ENCODE measurements at places on chromosomes 1 and 21.

DNA sequence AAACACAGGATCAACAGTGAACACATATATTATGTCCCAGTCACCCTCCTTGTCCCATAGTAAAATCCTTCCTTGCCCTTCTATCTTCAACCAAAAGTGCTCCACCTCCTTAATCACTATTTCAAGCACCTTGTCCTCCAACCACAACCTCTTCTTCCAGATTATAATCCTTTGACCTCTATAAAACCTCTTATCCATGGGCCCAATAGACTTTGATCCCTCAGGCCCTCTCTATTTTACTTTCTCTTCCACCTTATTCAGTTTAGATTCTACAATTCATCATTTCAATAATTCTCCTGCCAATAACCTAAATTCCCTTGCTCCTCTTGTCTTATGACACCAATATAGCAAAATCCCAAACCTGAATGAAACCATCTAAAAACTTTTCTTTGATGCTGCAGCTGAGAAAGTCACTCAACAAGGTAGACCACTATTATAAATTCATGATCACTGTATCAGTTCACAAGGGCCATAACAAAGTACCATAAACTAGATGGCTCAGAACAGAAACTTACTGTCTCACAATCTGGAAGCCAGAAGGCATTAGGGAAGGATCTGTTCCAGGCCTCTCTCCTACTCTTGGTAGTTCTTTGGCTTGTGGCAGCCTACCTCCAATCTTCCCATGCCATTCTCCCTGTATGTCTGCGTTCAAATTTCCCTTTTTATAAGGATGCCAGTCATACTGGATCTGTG, 24.8 kb downstream of the EPS15 start:
- no peak for DNase-seq

DNA sequence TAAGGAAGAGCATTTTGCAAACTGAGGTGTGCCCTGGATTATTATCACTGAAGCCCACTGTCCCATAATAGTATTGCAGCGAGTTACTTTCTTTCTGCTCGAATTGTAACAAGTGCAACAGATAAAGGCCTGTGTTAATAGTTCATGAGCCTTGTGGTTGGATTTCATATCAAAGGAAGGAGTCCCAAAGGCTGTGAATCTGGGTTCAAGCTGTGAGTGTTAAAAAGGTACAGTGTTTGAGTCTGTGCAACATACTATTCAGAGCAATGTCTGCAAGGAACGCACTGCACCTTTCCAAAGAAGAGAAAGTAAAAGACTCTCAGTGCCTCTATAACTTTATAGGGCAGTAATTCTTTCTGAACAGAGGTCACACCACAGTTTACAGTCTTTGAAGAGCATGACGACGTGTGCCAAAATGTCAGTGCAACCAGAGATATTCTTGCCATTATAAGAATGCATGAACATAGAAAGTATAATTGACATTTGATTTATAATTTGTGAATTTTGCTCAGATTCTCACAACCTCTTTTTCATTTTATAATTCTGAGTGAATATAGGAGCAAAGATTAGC, 79.1 kb downstream of the CDC7 start:
- no peak for DNase-seq

GRCh38 chr1:37021502-37021901, 12.8 kb downstream of the GRIK3 start:
- DNase-seq: no peak

- DNase-seq: no peak
Measured at GRCh38 chr1:115134850-115135480, 45.7 kb upstream of the TSPAN2 start.

DNA sequence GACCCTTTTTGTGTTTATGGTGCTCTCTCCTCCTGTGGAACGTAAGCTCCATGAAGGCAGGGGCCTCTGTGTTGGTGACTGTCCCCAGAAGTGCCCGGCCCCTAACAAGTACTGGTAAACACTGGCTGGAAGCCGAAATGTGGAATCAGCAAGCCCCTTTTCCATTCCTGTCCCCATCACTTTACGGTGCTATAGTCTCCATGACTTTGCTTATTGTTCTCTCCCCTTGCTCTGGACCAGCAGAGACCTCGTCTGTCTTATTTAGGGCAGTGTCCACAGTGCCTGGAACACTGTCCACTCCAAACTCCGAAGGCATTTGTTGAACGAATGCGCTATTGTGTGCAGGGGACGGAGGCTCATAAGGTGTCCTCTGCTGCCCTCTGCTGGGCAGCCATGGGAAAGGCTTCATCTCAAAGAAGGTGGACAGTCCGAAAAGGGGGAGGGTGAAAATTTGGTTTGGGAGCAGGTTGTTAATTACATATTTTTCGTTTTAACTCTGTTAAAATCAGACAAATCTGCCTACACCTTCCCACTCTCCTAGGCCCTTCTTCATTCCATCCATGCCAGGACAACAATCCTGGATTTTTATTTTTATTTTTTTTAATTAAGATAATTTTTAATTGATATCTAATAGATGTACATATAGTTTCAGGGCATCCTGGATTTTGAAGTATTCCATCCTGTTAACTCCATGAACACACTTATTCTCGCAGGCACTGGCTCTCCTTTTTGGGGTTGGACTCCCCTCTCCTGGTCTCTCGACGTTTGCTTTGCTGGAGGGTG, 115.6 kb downstream of the PGBD5 start:
- DNase-seq: peak; percentile 41

DNA sequence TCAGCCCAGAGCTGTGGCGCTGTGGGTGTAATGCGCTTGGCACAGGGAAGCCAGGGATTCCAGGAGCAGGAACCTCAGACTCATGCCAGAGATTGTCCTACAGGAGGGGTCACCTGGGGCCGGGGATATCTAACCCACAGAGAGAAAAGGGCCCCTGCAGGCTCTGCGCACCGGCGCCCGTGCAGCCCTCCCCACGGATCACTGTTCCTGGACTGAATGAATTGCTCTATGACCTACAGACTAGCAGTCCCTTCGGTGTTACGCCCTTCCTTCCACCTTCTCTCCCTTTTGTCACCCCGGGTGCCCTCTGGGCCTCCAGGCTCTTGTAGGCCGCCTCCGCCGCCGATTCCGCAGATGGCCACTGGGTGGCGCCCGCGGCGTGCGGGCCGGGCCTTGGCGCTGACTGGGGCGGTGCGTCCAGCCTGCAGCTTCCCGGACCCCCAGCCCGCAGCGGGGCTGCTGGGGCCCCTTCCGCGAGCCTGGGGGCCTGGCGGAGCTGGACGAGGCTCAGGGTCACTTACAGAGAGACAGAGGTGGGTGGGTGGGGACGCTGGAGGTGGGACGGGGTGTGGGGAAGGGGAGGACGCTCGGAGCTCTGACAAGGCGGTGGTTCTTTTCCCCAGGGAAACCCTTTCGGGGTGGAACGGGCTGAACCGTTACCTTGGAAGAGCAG, 101.3 kb downstream of the IER5 start:
- peak; percentile 62 for DNase-seq

- DNase-seq: no peak
Measured at GRCh38 chr1:245807306-245807705, 652.5 kb downstream of the KIF26B start.

DNA sequence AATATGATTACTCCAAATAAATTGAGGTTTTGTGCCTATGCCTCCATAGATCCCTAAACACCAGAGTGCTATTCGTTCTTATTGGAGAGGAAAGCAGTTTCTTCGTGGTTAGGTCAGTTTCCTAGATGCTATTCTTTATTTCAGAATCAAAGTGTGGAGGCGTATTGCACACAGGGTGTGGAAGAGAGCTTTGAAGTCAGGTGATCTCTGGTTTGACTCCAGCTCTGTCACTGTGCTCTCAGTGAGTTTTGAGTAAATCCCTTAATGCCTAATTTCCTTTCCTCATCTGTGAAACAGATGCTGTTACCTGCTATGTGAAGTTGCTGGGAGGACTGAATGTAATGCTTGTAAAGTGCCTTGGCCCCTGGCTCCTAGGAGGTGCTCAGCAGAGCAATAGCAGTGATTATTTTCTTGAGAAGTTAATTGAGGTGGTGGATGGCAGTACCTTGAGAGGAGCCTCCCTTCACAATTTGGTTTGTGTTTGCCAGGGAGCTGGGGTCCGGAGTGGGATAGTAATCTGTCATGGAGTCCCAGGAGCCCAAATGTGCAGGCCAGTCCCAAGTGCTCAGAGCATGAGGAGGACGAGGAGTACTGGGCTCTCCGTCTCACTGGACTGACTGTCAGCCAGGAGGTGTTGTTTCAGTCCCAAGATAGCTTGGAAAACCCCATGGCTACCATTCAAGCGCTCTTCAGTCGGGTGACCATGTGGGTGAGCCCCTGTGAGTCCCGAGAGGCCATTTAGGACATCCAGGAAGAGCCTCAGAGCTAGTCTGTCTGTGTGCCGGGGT, 14.9 kb downstream of the NTPCR start:
- no peak for DNase-seq

DNA sequence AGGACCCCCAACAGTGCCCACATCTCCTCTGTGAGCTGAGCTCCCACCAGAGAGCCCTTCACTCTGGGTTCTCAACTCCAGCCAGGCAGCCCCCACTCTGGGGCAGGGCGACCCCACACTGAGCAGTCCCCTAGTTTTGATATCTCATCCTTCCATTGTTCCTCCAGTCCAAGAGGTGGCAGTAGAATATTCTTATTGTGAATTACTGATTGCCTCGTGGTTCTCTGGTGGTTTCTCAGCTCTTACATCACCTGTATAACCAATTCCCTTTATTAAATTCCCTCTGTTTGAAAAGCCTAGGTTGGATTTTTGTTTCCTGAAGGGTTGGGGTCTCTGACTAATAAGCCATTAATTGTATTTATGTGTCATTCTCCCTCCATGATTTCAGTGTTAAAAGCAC, 407.5 kb downstream of the SETD4 start:
- no peak for DNase-seq

GRCh38 chr1:3584915-3585314, 26.4 kb downstream of the MEGF6 start:
- no peak for DNase-seq

GRCh38 chr1:109091078-109091838, 694 bp downstream of the TMEM167B start:
- DNase-seq: no peak

- no peak for DNase-seq
Measured at GRCh38 chr21:41831453-41831831, 47.7 kb downstream of the PRDM15 start.

- peak; percentile 11 for DNase-seq
Measured at GRCh38 chr1:108560189-108560873, 431 bp downstream of the EEIG2 start.

- no peak for DNase-seq
Measured at GRCh38 chr1:246267896-246268295, 239.2 kb downstream of the SMYD3 start.

- DNase-seq: no peak
Measured at GRCh38 chr1:70364439-70364838, 9.9 kb upstream of the ANKRD13C start.

- DNase-seq: no peak
Measured at GRCh38 chr1:32406629-32407111, 12.4 kb upstream of the BSDC1 start.

DNA sequence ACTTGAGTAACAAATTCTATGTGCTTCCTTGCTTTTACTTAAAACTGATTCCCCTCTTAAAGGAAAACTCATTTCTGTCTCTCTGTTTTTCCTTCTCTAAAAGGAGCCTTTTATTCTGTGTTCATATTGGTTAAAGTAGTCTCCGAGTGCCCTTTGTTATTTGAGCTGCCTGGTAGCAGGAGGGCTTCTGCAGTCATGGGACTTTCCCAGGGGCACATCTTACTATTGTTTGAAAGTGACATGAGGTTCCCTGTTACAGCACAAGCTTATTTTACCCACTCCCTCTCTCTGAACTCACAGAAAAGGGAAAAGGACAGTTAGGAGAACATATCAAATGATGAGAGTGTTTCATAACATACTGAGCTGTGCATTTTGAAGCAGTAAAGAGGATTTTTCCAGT, 58.1 kb upstream of the ANGPTL1 start:
- DNase-seq: no peak

DNA sequence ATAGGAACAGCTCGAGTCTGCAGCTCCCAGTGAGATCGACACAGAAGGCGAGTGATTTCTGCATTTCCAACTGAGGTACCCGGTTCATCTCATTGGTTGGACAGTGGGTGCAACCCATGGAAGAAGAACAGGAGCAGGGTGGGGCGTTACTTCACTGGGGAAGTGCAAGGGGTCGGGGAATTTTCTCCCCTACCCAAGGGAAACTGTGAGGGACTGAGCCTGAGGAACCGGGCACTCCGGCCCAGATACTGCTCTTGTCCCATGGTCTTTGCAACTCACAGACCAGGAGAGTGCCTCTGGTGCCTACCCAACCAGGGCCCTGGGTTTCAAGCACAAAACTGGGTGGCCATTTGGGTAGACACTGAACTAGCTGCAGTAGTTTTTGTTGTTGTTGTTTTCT, 307.1 kb downstream of the AMY1C start:
- no peak for DNase-seq

GRCh38 chr1:208536212-208536611, 292.0 kb upstream of the PLXNA2 start:
- no peak for DNase-seq

GRCh38 chr1:116572099-116572498, 1.3 kb upstream of the CD58 start:
- DNase-seq: no peak

DNA sequence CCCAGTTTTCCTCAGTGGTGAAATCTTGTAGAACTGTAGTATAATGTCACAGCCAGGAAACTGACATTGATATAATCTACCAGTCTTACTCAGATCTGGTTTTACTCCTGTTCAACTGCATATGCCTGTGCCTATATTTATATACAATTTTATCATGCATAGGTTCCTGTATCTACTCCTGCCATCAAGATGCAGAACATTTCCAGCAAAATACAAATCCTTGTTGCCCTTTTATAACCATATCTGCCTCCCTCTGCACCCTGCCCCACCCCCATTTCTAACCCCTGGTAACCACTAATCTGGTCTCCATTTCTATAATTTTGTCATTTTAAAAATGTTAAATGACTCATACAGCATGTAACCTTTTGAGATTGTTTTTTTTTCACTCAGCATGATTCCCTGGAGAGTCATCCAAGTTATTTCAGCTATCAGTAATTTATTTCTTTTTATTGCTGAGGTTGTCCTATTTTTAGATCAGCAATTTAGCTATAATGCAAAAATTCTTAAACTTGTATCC, 8.1 kb downstream of the UTP25 start:
- DNase-seq: no peak

DNA sequence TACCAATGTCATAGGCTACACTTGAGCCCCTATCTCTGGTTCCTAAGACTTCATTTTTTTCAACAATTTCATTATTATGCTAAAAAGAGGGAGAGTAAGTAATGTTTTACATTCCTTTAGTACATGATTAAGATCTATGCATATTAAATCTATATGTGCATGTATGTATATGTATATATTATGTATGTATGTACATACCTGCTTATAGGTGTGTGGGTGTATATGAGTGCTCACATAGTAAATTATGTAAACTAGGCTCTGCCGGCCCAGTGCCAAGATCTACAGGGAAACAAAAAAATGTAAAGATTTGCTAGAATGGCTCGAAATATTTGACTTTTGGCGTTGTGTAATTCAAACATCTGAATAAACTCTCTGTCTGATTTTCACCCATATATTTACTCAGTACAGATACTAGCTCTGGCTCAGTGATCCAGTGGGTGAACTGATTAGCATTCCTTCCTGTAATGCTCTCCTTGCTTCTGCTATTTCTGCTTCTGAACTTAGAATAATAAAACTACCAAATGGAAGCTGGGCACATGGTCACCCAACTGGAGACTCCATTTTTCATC, 113.1 kb upstream of the FGGY start:
- no peak for DNase-seq

Measured in T-helper 2 cell (primary cell).